Fibroblast of the conjunctiva (primary cell): ENCODE measurements at places on chromosomes 7 and 10.

GRCh38 chr7:113775804-113776203, 143.0 kb downstream of the PPP1R3A start:
- DNase-seq: no peak

- DNase-seq: no peak
Observed at GRCh38 chr10:488081-488932, 201.2 kb downstream of the DIP2C start.

DNA sequence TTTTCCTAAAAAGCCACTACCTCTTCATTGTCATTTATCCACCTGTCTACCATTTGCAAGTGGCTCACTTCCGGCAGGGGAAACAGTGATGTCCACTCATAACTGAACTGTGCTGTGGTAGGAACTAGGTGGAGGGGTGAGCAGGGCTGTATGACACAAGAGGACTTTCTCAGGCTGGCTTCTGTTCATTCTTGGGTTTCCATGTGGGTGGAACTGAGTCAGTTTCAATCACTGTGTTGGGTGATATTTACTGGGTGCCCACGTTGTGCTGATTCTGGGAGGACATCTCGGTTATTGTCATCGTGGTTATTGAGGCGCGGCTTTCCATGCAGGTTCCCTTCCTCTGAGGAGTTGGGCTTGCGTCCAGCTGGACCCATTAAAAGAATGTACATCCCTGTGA, 38.8 kb downstream of the RAMP3 start:
- DNase-seq: no peak

DNA sequence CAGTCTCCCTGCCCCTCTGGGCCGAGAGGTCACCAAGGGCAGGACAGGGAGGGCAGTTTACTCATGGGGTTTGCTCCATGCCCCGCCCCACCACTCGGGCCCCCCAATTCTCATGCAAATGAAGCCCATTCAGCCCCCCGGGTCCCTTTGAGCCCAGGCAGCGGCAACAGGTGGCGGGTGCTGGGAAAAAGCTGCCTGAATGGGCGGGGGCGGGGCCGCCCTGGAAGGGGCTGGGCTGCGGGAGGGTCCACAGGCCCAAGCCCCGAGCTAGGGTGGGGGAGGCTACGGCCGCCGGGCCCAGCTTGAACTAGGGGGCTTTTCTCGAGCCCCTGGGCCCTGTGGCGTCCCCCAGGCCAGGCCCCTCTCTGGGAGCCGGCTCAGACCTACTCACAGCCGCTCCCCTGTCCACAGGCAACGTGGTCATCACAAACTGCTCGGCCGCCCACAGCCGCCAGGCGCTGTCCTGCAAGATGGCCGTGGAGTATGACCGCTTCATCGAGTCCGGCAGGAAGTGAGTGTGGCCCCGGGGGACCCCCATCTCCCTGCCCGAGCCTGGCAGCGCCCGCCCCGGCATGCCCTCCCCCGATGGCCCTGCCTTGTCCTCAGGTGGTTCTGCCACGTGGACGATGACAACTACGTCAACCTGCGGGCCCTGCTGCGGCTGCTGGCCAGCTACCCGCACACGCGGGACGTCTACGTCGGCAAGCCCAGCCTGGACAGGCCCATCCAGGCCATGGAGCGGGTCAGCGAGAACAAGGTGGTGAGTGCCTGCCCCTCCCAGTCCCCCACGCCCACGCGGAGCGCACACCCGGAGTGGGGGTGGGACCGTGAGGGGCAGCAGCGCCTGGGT, 5.5 kb downstream of the LFNG start:
- DNase-seq: no peak

GRCh38 chr7:139169816-139170215, 60.3 kb upstream of the ZC3HAV1 start:
- DNase-seq: no peak

DNA sequence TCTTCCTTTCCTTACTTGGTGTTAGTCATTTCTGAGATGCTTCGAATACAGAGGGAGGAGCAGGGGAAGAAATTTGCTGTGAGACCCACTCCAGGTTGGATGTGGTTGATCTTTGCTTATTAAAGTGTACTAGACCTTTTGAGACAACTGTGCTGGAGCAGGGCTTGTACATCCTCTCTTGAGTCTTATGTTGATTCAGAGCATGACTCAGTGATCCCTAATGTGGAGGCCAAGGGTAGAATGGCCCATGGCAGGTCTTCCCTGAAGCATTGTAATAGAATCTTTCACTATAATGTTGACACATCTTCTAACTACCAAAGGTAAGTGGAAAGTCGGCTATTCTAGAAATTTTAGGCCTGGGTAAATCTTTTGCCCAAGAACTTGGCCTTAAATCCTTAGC, 17.0 kb upstream of the SFR1 start:
- DNase-seq: no peak

- peak; percentile 68 for DNase-seq
Observed at GRCh38 chr7:138886501-138886917, 88.5 kb upstream of the ATP6V0A4 start.

DNA sequence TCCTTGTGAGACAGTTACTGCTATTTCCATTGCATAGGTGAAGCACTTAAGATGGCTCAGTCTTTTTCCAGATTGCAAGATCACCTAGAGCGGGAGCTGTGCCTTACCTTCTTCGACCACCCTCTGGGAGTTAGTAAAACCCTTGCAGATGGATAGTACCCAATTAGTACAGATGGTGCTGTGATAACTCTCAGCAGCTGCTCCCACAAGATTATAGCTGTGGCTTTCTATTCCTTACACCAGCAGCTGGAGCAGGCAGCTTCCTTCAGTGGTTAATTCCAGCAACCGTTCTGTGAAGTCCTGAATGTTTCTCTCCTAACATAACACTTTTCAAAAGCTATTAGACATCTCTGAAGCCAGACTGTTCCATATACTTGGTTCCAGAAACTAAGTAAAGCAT, 796.8 kb downstream of the XPNPEP1 start:
- DNase-seq: no peak

DNA sequence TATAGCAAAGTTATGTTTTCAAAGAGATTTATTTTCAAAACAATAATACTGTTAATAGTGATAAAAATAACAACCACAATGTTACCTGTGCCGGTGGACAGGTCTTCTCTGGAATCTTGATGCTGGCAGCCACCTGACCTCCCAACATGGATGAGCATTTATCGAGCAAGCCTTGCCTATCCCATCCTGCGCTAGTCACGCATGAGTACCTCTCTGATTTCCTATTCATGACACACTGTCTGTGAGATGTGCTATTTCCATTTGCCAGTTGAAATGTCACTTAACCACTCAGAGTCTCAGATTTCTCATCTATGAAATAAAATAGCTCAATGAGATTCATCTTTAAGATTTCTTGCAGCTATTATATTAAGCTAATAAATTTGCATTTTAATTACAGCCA, 341.2 kb upstream of the VWC2 start:
- DNase-seq: no peak

GRCh38 chr7:24756545-24757352, 515 bp downstream of the GSDME start:
- peak; percentile 27 for DNase-seq

- peak; percentile 55 for DNase-seq
Observed at GRCh38 chr7:116173051-116174028, 37.0 kb upstream of the TES start.

DNA sequence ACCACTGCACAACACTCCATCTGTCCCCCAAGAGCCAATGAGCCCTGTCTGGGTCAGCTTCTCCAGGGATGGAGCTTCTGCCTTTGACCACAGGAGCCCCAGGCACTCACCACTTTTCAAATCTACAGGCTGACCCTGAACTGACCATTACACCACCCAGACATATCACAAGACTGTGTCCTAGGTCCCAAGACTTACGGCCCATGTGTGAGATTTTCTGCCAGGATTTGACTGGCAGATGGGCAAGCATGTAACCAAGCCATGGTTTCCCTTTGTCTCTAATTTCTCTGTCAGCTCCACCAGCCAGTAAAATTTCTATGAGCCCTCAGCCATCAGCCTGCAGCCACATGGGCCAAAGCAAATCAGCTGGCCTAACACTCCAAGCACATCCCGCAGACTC, 92.5 kb downstream of the SH3PXD2A start:
- no peak for DNase-seq

DNA sequence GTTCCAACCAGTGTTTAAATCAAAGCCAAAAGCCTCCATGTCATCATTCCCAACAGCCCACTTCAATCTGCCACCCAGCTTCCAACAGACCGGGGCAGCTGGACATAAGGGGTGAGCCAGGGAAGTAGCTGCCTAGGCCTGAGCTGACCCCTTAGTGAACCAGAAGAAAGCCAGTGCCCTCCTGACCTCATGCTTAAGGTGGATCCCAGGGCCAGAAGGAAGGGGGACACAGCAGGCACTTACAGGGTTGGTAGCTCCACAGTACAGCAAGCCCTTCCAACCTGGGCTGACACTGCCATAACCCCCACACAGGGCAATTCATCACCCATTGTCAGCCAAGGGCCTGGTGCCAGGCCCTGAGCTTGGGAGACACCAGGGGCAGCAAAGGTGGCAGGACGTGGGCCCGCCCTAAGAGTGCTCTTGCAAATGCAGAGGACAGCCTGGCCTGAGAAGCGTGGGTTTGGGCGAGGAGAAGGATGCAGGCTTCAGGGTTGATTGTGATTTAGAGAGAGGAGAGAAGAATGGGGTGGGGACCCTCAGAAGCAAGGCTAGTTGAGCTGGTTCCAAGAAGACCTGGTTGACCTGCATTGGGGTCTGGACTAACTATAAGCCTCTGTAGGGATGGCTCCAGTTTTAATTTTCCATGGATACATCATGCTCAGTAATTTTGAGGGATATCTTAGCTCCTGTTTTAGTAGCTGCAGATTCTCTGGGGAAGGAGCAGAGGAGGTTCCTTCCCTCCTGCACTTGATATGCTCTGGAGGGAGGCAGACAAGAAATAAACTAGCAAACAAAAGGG, 3.1 kb upstream of the CYP26A1 start:
- DNase-seq: no peak

- DNase-seq: peak; percentile 18
Observed at GRCh38 chr10:61837755-61838171, 63.7 kb upstream of the ARID5B start.

- DNase-seq: peak; percentile 21
Observed at GRCh38 chr7:80284855-80285254, 150.2 kb downstream of the GNAI1 start.

DNA sequence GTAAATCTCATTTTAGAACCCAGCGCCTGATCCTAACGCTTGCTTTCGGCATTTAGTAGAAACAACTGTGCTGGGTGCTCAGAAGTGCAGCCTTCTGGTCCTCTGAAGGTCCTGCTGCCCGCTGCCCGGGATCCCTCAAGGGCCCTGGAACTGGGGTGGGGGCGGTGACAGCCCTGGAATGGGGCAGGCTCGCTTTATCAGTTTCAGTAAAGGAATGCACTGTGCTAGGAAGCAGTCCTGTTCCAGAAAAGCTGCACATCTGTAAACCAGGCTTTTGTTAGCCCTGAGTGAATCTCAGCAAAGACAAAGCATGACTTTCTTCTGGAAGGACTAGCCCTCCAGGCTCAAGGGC, 254.6 kb downstream of the TNS3 start:
- no peak for DNase-seq

DNA sequence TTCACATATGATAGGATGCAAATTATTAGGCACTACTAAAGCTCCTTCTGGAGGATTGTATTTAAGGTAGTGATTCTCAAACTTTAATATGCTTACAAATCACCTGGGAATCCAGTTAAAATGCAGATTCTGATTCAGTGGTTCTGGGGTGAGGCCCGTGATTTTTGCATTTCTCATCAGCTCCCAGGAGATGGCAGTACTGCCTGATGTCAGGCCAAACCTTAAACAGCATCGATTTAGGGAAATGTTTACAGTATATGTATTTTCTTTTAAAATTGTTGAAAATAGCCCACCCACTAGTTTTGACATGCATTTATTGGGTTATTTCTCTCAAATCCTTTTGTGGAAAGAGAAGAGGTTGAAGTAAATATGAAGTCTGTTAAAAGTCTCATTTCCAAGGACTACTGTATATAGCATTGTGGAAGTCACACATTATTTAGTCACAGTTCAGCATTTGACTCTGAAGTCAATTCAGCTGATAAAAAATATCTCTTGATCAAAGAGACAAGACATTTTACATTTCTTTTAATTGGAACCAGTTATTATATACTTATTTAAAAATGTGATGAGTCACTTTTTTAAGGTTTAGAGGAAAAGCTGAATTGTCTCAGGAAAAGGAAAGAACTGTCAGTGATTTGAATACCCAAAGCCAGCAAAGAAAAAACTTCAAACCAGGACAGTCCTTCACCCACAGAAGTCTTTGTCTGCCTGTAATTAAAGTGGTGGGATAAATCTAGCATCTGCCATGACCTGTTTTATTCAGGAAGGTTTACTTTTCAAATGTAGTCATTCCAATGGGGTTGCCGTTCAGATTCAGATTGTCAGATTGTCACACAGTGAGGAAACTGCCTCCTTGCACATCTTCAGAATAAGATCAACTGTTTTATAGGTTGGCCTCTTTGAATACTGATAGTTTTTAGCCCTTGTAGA, 21.1 kb upstream of the HBP1 start:
- peak; percentile 23 for DNase-seq

- peak; percentile 38 for DNase-seq
Observed at GRCh38 chr7:39589323-39590111, 23.3 kb downstream of the YAE1 start.

DNA sequence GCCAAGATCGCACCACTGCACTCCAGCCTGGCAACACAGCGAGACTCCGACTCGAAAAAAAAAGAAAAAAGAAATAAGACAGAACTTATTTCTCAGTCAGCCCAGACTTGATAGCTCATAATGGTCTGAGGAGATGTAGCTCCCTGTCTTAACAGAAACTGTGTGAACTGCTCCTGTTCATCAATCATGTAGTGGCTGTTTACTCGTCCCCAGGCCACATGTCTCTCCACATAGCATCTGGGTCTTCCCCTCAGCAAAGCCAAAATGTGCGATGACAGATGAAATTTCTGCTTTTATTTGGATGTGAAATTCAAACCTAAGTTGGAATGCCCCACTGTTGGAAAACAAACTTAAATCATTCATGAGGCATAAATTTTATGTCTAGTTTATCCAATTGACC, 219.0 kb downstream of the CACNA2D1 start:
- DNase-seq: no peak

- peak; percentile 92 for DNase-seq
Observed at GRCh38 chr7:16989811-16990413, 108.1 kb upstream of the AGR3 start.

DNA sequence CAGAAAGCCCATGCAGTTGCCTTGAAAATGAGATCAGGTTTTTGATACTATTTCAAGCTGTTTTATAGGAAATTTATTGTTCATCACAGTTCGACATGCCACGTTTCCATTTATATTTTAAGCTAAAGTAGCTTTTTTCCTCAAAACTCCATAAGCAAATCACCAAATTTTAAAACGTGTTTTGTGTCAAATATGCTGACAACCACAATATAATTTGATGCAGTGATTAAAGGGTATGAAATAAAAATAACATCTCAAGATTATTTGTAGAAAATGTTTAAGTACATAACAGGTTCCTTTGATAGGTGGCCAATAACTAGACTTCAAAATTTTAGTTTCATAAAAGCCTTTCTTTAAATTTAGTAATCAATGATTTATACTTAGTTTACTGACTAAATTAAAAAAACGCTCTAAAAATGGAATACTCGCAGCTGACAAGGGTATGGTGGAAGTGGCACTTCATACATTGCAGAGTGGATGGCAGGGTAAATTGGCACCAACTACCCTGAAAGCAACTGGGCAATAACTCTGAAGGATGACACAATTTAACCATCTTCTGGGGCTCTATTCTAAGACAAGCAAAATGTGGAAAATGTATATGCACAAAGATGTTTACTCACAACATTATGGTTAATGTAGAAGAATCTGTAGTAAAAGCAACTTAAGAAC, 481.6 kb downstream of the TNS3 start:
- no peak for DNase-seq

GRCh38 chr7:50412973-50413372, 37.2 kb downstream of the FIGNL1 start:
- DNase-seq: no peak
